ENCODE measurements at places on chromosomes 11 and 22.

- DNase-seq = peak; percentile 16
These were observed 21.9 kb downstream of the NEAT1 start for GRCh38 chr11:65444314-65445051.

DNA sequence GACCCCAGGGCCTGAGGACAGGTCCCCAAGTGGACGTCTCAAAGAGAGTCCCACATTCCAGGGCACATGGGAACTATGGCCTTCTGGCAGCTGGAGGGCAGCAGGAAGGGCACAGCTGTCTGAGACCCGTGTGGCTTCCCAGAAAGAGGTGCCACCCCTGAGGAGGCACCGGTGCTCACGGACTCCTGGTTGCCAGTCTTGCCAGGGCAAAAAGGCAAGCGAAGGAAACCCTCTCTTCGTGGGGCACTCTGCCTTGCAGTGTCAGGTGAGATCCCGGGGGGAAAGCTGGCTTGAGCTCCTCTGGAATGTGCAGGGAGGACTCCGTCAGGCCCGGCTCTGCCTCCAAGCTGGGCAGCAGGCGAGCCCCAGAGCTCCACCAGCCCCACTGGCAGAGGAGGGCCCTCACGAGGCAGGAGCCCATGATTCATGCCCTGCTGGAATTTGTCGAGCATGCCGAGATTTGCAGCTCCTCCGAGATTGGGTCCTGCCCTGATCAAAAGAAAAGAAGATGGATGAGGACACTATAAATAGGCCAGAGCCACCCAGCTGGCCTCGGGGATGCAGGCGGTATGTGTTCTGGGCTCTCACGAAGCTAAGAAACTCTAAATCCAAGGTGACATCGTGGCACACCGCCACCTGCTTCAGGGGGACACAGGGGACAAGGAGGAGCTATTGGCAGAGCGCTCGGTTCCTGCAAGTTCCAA is 9.9 kb upstream of the CELSR1 start:
- DNase-seq = peak; percentile 85

DNA sequence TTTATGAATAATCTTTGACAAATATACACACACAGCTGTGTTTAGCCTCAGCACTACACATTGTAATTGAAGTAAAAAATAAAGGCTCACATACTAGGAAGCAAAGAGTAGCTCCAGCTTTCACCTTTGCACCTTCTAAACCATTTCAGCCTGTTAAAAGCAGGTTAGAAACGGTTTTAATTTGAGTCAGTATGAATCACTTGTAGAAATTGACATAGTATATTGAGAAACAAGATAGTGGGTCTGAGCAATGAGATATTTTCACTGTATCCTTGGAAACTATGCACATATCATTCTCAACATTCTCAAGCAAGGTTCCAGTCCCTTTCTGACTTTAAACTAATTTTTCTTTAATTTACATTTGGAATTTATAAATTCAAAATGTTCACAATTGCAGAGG is 380.3 kb downstream of the AASDHPPT start:
- DNase-seq = peak; percentile 65

DNA sequence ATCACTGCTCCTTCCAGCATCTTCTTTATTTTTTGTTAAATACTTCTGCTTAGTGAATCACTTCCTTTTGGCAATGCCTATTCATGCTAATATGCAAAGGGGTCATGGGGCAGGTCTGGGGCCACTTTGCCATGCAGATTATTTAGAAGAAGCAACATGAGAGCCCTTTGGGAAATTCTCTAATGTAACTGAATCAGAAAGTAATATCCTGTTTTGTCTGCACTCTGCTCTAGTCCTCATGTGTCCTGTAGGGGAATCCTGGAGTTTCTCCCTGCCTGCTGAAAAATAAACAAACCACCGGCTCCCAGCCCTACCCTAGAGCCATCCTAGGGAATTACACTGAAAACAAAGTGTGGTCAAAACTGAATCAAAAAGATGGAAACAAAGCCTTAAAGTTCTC is 176.5 kb upstream of the POU2AF2 start:
- peak; percentile 30 for DNase-seq

- no peak for DNase-seq
These were observed 3.4 kb downstream of the CADM1 start for GRCh38 chr11:115500547-115501501.

DNA sequence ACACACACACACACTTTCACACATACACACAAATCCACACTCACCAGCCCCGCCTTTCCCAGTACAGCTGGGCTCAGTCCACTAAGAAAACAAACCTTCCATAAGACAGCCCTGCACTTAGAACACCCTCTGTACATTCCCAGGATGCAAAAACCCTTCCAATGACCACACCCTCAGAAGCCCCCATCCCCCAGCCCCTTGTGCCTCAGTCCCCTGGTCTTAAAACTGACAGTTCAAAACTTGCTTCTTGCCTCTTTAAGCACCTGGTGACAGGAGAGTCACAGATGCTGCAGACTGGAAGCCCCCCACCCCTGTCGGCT is 23.0 kb downstream of the APLNR start:
- DNase-seq = peak; percentile 42

- DNase-seq = no peak
These were observed 7.3 kb downstream of the PHLDA2 start for GRCh38 chr11:2921742-2922493.

GRCh38 chr22:46801826-46802607 is 39.6 kb downstream of the TBC1D22A start:
- DNase-seq = no peak

GRCh38 chr11:65388731-65389130 is 2.3 kb downstream of the FRMD8 start:
- no peak for DNase-seq

GRCh38 chr11:131815590-131815989 is 445.2 kb downstream of the NTM start:
- no peak for DNase-seq

GRCh38 chr11:12215181-12215593 is 104.8 kb downstream of the MICAL2 start:
- no peak for DNase-seq

- DNase-seq = no peak
These were observed 1.3 kb downstream of the FAM181B start for GRCh38 chr11:82732348-82732733.

DNA sequence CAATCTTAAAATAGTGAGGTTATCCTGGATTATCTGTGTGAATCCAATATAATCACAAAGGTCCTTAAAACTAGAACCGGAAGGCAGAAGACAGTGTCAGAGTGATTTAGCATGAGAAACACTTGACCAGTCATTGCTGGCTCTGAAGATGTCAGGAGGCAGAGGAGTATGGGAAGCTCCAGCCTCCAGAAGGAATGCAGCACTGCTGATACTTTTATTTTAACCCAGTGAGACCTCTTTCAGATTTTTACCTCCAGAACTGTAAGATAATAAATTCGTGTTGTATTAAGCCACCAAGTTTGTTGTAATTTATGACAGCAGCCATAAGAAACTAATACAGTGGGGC is 134.4 kb upstream of the ZC3H12C start:
- no peak for DNase-seq

- DNase-seq = no peak
These were observed 20.3 kb downstream of the MMP20 start for GRCh38 chr11:102604875-102605274.

GRCh38 chr22:44821741-44822475 is 69.5 kb downstream of the ARHGAP8 start:
- DNase-seq = no peak

DNA sequence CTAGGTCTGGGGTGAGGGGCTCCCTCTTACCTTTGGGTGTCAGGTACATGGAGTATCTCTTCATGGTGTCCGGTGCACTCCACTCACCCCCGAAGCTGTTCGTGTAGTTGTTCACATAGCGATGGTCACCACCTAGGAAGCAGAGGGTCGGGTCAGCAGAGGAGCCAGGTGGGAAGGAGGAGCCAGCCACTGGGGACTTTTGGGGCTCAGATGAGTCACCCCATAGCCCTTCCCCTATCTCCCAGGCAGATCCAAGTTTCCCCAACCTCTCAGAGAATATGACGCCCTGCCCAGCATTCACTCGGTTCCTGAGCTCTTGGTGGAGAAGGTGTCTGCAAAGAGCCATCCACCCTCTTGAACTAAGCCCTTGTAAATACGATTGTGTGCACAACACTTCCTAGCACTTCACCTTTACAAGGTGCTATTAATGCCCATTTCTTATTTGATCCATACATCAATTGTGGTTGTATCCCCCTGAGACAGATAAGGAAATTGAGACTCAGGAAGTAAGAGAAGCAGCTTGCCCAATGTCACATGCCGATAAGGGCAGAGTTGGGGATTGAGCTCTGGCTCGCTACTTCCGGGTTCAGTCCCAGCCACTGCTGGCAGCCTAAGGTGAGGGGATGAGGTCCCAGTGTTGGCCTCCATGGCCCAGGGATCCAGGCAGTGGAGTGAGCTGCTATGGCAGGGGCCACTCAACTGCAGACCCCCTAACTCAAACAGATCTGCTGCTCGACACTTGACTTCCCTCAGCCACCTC is 14.8 kb downstream of the TRIM29 start:
- no peak for DNase-seq

DNA sequence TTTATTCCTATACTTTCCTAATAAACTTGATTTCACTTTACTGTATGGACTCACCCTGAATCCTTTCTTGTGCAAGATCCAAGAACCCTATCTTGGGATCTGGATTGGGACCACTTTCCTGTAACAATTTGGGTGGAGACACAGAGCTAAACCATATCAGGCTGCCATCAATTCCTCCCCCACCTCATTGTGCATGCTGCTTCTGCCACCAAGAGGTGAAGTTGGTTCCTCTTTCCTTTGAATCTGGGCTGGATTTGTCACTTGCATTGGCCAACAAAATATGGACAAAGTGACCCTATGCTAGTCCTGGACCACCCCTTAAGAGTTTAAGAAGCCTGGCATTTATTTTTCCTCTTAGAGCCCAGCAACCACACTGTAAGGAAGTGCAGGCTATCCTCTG is 39.4 kb upstream of the CEP295 start:
- no peak for DNase-seq

GRCh38 chr11:117572129-117572528 is 224.9 kb downstream of the DSCAML1 start:
- no peak for DNase-seq

Measured in fibroblast of skin of back (primary cell).